ENCODE measurements at places on chromosomes 7 and 10. TPM values are rescaled to one million over a fixed set of nuclear protein-coding genes. Genes with fewer than 3 reads are reported as not detected.

HOXA11 gene
- total RNA-seq: 0.68 TPM

ELAPOR2 gene
- total RNA-seq: 0.22 TPM

ANKRD61 gene
- total RNA-seq: 0.84 TPM

NYAP1 gene
- total RNA-seq: 5.8 TPM

IQUB gene
- 0.06 TPM for total RNA-seq

UCMA gene
- not detected for total RNA-seq

UNC5B gene
- 3.3 TPM for total RNA-seq
